ENCODE measurements at places on chromosomes 16 and 17.

DNA sequence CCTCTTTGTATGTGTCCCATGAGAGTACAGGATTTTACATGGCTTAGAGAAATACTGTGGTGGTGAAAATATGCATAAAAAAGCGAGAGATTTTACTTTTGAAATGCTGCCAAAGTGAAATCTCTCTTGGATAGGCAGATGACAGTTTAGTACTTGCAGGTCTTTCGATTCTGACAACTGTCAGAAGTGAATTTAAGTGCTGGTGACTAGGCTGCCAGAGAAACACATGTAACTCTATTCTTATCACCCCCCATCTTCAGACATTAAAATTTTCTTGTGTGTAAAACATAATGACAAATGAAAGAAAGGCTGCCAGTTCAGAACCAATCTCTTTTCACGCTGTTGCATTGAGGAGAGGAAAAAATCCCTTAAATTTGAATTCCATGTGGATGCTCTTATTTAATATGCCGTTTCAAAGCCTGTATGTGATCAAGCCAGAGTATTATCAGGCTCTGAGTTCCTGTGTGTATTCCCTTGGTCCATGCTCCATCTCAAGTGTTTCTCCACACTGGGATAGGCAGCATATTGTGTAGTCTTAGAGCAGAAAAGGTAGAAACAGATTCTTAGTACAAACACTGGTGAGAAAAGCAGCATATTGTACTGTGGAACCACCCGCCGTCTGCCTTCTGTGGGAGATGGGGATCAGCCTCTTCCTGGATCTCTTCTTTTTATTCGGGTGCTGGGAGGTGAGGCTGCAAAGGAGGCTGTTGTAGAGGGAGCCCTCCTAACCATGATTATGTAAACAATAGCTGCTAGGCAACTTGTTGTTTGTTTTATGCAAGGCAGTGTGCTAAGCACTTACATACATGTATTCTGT lies 291.3 kb downstream of the WWOX start:
- DNase-seq, result no peak

GRCh38 chr16:85271198-85271597 lies 158.9 kb upstream of the CIBAR2 start:
- DNase-seq, result no peak

GRCh38 chr16:73041676-73042075 lies 6.3 kb downstream of the ZFHX3 start:
- no peak for DNase-seq

DNA sequence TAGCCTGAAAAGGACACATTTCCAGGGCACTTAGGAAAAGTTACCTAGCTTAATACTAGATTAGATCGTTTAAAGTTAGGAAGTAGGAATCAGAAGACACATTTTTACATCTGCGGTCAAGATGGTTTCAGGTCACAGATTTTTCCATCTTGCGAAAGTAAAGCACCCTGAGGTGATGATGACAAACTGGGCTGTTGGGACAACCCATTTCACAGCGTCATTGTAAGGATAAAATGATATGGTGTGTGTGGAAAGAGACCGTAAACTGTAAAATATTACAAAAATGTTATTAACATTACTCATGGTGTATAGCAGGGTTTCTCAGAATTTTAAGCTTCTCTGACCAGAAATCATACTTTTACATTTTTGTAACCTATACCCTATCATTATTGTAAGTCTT lies 10.1 kb upstream of the MAP2K6 start:
- DNase-seq, result no peak

DNA sequence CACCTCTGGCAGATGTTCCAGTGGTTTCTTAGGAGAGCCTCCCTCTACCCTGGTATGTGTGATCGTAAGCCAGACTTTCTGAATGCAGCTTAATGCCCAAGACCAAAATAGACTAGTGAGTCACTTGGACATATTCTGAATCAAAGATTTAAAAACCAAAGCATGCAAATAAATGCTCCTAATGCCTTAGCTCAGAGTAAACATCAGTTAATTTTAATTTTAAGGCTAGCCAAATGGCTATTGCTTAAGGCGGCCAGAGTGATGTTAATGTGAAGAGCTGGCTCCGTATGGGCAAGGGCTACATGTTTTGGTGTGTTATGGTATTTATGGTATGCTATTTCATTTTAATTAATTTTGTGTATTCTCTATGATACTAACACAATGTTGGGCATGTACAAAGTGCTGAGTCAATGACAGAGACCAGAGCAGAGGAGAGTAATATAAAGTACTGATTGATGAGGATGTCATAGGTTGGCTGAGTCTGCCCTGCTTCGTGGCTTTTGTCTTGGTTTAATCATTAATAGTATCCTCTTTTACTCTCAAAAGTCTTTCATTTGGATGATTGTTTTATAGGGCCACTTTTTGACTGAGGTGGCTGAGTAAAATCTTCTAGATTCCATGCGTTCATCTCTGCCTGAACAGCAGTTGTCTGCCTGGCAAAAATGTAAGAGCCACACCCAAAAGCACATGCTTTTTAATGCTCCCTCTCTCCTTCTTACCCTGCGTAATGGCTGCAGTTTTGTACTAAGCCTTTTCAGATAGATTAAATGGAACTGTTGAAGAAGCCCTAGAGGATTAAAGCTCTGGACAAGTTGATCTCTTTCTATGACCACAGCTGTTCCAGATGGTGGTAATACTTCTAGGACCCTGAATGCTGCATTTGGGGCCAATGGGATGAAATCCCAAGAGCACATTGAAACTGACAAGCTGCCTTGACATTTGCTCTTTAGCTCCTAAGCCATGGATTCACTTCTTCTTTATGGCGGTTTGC lies 59.6 kb downstream of the MAP2K6 start:
- DNase-seq, result no peak

DNA sequence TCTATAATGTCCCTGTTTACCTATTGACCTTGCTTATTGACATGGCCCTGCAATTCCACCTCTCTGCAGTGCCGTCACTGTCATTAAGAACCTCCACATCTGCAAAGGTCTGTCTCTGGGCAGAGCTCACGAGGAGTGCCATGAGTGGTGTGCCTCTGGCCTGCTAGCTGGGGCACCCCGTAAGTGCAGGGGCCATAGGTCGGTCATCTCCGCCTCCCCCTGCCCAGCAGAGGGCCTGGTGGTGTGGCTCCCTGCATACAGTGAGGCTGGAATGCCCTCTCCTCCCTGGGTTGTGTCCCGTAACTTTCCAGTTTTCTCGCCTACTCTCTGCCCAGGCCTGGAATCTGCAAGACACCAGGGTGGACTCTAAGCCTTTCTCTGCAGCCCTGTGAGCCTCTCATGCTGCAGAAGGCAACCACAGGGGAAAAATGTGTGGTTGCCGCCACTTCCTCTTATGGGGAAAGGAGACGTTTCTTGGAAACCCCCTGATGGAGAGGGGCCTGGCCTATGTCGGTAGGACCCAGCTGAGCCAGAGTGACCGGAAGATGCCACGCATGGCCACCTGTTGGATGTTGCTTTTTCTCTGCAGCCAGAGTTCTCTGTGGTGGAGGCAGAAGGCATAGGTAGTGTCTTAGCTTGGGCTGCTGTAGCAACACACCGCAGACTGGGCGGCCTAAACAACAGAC lies 2.7 kb upstream of the SNX20 start:
- DNase-seq, result no peak

GRCh38 chr16:75942936-75943335 lies 216.6 kb upstream of the CPHXL start:
- no peak for DNase-seq

- DNase-seq, result no peak
Measured at GRCh38 chr17:67126983-67127382, 82.6 kb downstream of the CACNG1 start.

DNA sequence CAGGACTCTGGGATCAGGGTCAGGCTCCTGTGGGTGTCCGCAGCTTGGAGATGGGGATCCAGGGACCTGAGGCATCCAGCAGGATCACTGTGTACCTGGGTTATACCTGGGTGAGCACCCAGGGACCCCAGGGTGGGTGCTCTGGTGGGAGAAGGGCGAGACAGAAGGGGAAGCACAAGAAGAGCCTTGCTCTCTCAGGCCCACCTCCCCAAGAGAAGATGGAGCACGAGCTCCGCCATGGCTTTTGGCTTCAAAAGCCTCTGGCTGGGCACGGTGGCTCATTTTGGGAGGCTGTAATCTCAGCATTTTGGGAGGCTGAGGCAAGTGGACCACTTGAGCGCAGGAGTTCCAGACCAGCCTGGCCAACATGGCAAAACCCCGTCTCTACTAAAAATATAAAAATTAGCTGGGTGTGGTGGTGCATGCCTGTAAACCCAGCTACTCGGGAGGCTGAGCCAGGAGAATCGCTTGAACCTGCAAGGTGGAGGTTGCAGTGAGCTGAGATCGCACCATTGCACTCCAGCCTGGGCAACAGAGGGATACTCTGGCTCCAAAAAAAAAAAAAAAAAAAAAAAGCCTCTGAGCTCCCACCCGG lies 8.9 kb downstream of the DRC7 start:
- no peak for DNase-seq

- DNase-seq, result no peak
Measured at GRCh38 chr17:12665263-12666210, at the start of gene MYOCD. TSS of gene MYOCD (plus strand) at chr17:12665890. CDS start at chr17:12666189, 299 bp downstream.

GRCh38 chr16:17015702-17016101 lies 455.1 kb downstream of the XYLT1 start:
- DNase-seq, result no peak

DNA sequence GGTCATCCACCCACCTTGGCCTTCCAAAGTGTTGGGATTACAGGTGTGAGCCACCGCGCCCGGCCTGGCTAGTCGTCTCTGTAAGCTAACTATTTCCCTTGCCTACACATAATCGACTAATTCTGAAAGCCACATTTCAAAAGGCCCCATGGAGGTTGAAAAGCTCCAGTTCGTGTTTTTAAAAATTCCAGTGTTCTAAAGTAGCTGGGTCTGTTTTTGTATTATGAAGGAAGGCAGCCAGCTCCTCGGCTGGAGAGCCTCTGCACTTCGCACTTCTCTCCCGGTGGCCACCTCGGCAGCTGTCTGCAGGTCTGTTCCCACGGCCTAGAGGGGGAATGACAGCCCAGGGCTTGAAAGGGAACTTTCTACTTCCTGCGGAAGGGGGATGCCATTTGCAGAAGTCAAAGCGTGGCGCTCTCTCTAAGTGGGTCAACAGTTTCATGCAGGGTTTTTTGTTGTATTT lies 16.9 kb downstream of the HASPIN start:
- no peak for DNase-seq

- no peak for DNase-seq
Measured at GRCh38 chr17:6599364-6599763, 41.1 kb downstream of the KIAA0753 start.

DNA sequence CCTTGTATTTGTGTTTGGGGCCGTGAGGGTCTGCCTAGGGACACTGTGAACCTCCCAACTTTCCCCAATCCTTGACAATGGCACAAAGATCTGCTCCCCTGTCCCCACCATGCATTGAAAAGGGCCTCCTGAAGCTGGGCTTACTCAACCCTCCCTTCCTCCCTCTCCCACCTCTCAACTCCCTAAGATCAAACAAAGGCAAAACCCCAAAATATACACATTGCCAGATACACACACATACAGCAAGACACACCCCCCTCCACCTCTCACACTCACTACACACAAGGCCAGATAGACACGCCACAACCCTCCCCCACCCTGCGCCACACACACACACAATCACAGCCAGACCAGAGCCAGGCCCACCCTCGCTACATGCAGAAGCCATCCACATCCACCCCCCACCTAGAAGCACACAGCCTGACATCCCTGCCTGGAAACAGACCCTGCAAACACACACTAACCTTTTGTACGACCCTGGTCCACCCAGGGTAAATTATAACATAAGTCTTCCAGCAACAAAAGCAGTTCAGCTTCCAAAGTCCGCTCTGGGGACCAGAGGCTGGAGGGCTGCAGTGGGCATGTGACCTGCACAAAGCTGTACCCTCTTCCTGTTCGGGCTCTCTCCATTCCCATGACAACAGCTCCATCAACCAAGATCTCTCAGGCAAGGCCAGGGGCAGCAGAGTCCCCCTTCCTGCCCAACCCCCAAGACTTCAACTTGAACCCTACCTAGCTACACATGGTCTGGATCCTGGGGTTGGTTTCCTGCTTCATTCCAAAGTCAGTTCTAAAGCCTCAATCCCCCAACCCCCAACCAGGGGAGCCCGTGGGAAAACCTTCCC lies 1.9 kb downstream of the PCGF2 start:
- DNase-seq, result no peak

GRCh38 chr17:64131606-64132270 lies 1.8 kb upstream of the ERN1 start:
- no peak for DNase-seq

- no peak for DNase-seq
Measured at GRCh38 chr17:34071886-34072420, 183.1 kb upstream of the CCL2 start.

GRCh38 chr17:60094754-60095153 lies 16.0 kb upstream of the HEATR6 start:
- no peak for DNase-seq

All from stimulated activated CD4-positive, alpha-beta T cell treated with anti-CD3 and anti-CD28 coated beads, TNF-alpha, amount 100 ng/mL, for 4 hours (primary cell).